ENCODE measurements at places on chromosomes 12 and 14.
A peak's percentile ranks its signal among the peaks of the same experiment; 100 is the strongest.

- DNase-seq: no peak
Observed at GRCh38 chr12:78865516-78865915, 942 bp downstream of the SYT1 start.

GRCh38 chr14:70416338-70416724, 559 bp downstream of the SYNJ2BP start:
- peak; percentile 58 for DNase-seq

GRCh38 chr12:8123124-8123912, at the start of gene CLEC4A:
Gene CLEC4A, plus strand, starts transcription at chr12:8123617. Its CDS starts 262 bp downstream, at chr12:8123879.
- no peak for DNase-seq

DNA sequence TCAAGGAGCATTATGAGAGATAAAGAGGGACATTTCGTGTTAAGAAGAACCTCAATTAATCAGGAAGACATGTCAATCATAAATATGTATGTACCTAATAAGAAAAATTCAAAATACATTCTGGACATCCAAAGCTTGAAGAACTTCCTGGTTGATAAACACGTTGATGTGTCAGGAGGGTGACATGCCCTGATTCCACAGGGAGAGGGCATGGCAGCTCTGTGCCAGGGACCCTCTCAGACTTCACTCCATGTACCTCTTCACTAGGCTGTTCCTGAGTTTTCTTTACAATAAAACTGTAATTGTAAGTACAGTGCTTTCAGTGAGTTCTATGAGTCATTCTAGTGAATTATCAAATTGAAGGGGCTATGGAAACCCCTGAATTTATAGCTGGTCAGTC, 163.5 kb downstream of the CFAP54 start:
- no peak for DNase-seq

DNA sequence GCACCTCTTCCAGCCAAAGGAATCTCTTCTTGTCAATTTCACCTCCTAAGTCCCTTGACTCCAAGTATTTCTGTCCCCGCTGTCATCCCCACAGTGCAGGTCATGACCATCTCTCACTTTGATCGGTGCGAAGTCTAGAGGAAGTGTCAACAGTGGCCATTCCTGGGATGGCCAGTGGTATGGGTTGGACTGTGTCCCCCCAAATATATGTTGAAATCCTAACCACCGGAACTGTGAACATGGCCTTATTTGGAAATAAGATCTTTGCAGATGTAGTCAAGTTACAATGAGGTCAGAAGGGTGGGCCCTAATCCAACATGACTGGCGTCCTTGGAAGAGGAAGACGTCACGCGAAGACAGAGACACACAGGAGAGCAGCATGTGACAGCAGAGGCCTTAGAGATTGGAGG, 155.9 kb upstream of the PRMT8 start:
- DNase-seq: no peak

GRCh38 chr14:67133595-67134441, 55.4 kb upstream of the GARIN2 start:
- peak; percentile 1 for DNase-seq

DNA sequence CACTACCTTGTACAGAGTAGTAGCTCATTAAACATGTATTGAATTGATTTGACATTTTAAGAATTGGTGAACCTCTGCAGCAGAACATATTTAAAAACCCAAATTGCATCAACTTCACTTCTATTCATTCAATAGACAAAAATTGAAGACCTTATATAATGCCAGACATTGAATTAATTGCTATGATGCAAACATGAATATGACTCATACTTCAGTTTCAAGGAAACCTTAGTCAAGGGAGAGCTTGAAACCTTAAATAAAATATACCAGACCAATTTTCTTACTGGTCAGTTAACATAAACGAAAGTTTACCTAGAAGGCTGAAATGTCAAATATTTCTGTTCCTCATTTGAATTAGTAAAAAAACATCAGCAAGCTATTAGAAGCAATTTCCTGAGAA, 5.0 kb upstream of the MGAT4C start:
- DNase-seq: peak; percentile 5

- DNase-seq: peak; percentile 79
Observed at GRCh38 chr12:27821259-27821973, 41.4 kb upstream of the MANSC4 start.

DNA sequence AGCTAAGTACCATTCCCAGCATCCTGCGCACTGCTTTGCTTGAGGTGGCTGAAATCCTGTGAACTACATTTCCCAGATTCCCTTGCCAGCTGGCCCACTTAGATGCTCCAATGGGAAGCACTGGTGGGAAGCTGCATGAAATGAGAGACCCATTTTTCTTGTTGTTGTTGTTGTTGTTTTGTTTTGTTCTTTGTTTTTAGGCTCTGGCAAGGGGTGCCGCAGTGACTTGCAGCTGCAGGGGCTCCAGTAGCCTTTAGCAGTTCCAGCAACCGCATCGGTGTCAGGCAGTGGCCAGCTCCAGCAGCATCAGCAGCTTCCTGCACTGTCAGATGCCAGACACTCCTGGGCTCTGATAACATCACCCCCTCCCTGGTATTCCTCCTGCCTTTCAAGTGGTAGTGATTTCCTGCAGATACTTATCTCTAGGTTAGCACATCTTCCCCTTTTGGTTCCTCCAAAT, 8.8 kb upstream of the EGLN3 start:
- no peak for DNase-seq

DNA sequence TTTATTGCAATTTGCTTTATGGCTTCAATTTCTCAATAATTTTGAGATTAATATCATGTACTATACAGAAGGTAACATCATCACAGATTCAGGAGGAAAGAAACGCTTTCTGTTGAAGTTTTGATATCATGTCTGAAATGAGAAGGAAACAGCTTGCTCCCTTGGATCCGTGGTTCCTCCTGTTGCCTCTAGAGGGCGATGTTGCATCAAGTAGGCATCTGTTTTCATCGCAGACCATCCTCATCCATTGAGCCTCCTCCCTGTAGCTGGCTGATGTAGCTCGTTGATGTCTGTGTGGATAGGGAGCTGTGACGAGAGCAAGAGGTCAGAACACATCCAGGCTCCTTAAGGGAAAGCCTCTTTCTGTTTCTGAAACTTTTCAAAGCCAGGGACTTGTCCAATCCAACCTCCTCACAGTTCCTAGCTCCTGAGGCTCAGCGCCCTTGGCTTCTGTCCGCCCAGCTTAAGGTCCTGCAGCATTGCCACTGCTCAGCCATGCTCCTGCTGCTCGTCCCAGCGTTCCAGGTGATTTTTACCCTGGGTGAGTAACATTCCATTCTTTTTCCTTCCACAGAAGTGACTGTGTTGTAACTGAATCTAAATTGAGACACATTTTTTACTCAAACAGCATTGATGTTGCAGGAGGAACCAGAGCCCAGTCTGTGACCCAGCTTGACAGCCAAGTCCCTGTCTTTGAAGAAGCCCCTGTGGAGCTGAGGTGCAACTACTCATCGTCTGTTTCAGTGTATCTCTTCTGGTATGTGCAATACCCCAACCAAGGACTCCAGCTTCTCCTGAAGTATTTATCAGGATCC, 304.8 kb upstream of the OR4E1 start:
- peak; percentile 33 for DNase-seq

DNA sequence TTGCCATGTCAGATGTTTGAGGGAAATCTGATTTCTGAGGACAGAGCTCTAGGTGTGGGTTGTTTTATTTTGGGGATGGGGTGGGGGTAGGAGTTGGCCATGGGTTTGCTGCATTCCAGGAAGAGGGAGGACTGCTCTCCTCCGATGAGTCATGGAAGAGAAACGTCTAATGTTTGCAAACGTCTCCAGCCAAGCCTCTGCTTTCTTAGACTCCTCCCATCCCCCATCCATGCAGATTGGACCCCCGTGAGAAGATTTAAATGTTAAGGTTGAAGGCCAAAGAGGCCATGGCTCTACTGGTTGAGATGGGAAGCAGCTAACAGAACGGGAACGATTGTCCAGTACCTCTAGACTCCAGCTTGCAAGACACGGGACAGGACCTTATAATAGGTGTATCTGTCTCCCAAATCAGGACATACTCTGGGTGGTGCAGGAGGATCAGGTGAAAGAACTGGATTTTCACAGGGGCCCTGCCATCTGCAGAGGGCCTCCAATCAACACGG, 11.4 kb upstream of the ATP2A2 start:
- peak; percentile 86 for DNase-seq

DNA sequence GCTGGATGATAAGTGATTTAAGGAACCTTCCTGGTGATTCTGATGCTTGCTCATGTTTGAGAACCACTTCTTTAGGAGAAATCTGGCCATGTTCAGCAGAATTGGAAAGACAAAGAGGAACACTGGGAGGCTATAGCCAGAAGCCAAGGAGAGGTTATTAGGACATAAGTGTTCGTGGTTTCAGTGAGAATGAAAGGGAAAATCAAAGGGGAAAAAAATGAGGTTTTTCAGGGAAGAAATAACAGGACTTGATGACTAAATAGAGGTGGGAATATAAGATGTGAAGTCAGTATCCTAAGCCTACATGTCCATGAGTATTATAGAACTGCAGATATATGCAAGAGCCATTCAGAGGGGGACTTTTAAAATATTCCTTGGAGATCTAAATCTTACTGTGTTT, 95.6 kb downstream of the DAAM1 start:
- DNase-seq: peak; percentile 35

GRCh38 chr14:22980672-22981089, 1.7 kb downstream of the AJUBA start:
- peak; percentile 63 for DNase-seq

DNA sequence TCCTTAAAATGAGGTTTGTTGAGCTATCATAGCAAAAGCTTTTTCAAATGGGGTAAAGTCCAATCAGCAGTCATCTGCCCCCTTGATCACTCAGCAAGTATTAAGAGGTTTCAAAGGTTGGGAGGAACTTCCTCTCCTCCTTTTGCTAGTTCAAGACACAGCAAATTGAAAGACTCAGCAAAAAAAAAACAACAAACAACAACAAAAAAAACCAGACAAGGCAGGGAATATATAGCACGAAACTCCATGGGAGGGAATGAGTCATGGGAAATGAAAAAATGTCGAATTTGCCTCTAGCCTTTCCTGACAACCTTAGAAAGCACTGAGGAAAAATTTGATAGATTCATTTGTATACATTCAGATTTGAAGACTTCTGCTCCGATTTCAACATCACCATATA, 1.6 kb upstream of the SLC7A8 start:
- peak; percentile 64 for DNase-seq

Data from GM23248 (cell line).